ENCODE measurements at places on chromosomes 3 and 15. TPM values are rescaled to one million over a fixed set of nuclear protein-coding genes. Genes with fewer than 3 reads are reported as not detected.
A peak's percentile ranks its signal among the peaks of the same experiment; 100 is the strongest.

GRCh38 chr3:11509173-11510000 lies 134.3 kb downstream of the VGLL4 start:
- DNase-seq = peak; percentile 80

DNA sequence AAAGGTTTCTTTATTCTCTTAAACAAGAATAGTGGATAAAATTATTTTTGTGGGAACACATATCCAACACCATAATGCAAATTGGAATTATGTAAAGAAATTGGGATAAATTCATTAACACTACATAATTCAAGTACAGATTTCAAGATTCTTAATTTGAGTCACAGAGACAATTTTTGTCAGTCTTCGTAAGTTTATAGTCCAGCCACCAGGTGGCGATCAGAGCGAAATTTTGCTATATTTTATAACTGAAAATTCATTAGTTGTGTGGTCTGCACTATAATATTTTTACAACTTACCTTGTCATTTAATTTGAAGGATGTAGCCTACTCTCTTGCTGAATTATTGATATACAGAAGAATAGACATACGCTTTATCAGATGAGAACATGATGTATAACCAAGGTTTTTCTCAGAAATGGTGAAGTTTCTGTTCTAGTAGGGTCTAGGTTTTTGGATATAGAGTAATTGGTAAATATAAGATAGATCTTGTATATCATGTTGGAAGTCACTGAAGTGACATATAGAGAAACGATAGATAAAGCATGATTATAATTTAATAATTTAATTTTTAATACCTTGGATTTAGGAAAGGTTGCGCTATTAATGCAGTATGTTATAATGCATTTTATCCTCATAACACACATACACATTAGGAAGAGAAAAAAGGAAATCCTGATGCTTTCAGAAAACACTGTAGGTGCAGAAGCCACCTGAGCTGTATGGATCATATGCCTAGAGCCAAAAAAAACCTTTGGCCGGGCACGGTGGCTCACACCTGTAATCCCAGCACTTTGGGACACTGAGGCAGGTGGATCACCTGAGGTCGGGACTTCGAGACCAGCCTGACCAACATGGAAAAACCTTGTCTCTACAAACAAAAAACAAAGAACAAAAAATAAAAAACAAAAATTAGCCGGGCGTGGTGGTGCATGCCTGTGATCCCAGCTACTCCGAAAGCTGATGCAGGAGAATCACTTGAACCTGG lies 31.7 kb downstream of the PLSCR4 start:
- no peak for DNase-seq

The CD80 gene
- not detected for total RNA-seq

DNA sequence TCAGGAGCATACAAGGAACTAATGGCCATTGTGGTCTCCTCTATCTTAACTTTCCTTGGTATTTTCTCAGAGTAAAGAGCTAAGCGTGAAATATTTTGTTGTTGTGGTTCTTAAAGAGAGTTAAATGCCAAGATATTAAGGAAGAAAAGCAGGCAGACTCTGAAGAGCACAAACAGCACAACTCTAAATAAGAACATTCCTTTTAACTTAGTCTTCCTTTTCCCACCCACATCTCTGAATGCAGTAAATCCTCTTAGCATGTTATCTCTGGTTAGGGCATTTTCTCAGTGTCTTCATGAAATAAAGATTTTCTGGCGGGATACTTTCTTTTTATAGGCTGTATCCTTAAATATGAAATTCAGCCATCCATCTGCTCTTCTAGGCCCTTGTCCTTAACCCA lies 1.5 kb downstream of the GPR87 start:
- DNase-seq = no peak

The OGG1 gene
- total RNA-seq = 10.5 TPM
